ENCODE measurements at places on chromosomes 3 and 15.

- DNase-seq = no peak
Observed at GRCh38 chr3:123819949-123820348, 64.2 kb downstream of the MYLK start.

DNA sequence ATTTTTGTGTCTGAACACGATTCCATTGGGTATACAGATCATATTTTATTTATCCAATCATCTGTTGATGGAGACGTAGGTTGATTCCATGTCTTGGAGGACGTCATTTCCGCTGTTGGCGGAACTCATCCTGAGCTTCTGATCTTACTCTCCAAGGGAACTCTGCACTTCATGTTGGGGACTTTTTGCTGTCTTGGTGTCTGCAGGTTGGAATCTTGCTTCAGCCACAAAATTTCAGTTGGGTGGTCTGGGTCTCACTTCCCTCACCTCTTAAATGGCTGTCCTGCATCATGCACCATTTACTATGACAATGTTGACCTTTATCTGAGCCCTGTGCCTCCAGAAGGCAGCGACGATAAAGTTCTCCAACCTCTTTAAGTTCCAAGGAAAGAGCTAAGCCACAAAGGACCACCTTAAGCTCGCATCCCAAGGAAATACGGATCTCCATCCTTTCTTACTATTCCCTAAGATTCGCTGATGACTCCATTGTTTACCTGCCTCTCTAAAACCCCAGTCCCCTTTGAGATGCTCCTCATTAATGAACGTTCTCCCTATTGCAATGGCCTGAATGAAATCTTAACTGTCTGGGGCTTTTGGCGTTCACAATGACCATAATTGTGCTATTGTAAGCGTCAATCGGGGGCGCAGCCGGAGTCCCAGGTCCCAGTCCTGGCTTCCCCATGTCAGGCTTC, 23.1 kb upstream of the RNU6-1 start:
- no peak for DNase-seq

DNA sequence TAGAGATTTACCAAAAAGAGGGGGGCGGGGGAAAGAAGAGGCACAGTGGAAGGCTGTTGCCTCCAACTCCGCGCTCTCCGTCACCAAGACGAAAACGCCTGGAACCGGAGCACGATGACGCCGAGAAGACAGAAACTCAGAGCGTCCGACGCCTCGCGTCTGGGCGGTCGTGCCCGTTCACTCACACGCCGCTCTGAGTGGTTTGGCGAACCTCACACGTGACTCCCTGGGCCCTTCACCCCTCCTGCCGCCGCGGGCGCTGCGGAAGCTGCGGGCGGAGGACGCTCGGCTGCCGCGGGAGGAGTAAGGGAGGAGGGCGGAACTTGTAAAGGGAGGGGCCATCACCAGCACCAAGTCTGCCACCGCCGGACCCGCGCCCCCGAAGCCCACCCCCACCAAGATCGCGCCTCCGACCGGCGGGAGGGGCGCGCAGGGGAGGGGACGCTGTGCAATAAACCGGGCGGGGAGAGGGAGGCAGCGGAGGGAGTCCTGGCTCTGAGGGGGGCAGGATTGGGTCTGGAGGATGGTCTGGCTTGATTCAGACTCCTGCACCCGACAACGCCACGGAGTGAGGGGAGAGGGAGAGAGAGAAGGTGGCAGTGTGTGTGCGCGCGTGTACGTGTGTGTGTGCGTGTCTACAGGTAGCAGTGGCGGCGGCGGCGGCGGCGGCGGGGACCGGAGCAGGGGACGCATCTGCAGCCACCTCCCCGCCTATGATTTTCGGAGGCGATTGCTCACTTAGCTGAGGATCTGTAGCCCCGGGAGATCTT, 1.9 kb upstream of the NLGN1 start:
- peak; percentile 99 for DNase-seq

GRCh38 chr3:150238995-150239619, 169.0 kb upstream of the TSC22D2 start:
- peak; percentile 62 for DNase-seq

GRCh38 chr3:124201226-124201625, 209.3 kb upstream of the ROPN1 start:
- DNase-seq = no peak

DNA sequence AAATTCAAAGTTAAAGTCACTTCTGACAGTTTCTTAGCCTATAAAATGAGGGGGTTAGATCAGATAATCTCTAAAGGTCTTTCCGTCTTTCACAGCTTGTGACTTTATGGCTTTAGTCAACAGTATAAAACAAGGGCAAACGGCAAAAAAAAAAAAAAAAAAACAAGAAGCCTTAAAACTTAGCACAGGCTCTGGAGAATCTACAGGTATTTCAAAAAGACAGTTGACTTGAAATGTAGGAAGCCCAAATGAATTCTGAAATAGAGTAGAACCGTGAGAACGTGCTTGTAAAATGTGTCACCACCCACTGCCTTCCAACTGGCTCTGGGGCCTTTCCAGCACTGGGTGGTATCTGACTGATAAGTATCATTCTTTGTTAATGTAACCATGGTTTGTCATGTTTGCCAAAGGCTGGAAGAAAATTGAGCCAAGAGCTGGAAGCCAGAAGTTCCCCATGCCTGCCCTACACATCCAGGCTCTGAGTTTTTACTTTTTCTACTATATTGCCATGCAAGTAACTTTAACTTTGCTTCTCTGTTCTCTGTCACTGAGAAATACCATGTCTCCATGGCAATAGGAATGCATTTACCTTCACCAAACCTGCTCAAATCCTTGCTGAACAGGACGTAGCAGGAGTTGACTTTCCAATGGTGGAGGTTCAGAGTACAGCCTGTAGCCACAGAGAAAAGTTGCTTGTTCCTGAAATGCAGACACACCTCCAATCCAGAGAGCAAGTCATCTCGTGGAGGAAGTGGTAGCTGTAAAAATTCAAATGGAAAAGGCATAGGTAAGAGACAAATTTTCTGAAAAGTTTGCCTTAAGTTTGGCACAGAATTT, 35.8 kb upstream of the THSD4 start:
- no peak for DNase-seq

DNA sequence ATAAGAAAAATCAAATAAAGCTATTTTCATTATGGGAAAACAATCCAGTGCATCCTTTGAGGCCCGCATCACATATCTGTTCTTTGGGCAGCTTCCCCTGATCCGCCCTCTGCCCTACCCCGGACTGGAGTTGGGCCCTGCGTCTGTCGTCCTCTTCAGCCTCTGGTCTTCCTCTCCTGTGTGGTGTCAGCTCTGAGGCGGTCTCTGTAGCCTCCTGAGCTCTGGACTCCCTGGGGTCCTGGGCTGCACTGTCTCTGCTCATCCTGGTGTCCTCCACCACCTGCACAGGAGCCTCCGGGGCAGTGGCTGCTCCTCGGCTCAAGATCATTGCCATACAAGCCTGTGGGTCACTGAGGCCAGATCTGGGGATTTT, 7.4 kb upstream of the SNX22 start:
- no peak for DNase-seq

DNA sequence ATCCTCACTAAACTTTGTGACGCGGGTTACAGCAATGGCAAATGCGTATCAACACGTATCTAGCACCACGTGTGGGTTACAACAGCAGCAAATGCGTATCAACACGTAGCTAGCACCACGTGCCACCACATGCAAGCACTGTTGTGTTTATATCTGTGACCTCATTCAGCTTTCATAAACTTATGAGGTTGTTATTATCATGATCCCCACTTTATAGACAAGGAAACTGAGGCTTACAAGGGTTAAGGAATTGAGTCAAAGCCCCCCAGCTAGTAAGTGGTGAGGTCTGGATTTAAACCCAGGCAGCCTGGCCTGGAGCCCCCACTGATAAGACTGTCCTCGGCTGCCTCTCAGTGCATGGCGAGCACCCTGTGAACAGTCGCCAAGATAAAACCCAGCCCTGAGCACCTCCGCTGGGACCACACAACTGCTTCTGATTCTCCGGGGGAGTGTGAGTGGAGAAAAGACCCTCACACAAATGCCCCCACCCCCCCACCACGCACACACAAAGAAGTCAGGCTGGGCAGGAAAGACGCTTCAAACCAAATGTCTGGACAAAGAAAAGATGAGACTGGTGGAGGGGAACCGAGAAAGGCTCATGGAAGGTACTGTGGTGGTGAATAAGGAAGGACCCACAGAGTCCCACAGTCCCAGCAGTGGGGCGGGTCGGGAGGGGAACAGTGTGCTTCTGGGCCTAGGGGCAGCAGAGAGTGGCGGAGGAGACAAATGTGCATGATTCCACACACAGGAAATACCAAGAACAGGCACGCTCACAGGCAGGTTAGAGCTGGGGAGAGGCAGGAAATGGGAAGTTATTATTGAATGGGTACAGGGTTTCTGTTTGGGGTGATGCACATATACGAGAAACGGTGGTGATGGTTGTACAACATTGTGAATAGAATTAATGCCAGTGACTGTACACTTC, 173.4 kb downstream of the XXYLT1 start:
- no peak for DNase-seq

Measured in NCI-H774 (cell line).